ENCODE measurements at places on chromosomes 7 and 10.

DNA sequence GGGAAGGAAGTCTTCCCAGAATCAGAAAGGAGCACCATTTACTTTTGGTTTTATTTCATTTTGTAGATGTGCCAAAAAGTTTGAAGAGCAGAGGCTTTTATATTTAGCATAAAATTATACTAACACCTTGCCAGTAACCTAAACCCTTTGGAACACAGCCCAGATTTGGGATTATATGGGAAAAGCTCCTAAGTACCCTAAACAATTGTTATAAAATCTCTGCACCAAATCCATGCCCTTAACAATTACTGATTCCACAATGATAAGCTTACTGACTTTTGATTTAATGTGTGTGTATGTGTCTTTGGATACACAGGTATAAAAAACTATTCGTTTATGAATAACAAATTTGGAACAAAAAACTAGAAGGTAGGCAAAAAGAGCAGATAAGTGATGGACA, 39.0 kb upstream of the TMEM229A start:
- DNase-seq, result no peak

DNA sequence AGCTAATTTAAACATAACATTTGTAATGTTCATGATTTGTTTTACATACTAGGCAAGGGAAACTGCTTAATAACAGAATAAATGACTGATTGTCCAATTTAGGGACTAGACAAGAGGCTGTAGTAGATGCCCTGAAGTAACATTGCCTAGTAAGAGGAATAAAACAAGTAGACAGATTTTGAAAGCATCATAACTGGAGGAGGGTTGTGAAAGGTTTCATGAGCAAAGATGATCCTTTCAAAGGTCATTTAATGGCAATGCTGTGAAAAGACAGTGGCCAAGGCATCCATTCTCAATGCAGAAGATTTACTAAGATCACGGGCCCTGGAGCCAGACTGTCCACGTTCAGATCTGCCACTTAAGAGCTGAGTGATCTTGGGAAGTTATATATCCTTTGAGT, 44.8 kb upstream of the HHEX start:
- DNase-seq, result no peak

DNA sequence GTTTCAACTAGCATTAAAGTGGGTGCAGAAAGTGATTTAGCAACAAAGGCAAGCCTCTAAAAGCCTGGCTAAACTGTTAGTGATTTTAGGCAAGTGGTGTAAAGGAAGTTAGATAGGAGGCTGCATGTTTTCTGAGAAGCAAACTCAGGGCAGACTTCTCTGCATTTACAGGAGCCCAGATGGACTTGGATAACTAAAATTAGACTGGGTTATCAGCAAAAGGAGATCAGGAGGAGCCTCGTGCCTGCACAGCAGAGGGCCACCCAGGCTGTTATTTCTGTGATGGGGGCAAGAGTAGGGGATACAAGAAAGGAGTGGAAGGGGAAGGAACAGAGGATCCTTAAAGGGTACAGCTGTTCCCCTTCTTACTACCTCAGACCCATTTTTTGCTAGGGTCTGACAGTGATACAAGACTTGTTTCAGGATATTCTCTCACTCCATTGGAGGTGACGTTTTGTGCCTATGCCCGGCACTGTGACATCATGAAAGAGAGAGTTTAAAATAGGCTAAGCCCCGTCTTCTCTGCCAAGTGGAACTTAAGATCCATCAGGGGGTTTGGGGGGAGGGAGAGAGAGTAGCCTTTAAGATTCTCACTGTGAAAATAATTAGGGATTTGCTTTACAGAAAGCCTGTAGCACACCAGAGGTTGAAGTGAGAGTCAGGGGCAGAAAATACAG, 49.6 kb upstream of the PDCD4 start:
- no peak for DNase-seq

DNA sequence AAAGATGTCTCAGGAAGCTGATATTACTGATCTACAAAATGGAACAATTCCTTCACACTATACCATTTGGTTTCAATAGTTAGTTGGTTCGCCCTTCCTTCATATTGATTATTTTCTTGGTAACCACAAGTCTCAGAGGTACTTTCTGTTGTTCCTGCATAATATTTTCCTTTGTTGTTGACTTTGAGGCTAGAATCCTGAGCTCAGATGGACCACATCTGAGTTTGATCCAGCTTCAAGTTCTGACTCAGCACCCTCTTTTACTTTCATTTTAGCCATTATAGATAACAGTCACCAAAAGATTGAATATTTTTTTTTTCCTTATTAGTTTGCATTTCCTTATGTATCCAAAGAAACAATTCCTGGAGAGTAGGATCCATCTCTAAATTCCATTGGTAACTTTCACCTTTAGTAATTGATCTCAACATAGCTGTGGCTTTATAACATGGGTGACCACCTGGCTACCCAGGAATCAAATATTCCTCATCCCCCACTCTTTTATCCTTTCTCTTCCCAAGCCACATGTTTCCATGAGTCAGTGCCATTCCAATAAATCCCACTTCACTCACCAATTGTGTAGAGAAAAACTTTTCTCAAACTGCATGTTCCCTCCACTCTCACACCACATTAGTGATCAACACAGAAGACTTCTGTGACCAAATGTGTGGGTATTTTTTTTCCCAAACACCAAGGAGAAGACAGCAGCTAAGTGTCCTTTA, 9.7 kb upstream of the ABCA13 start:
- DNase-seq, result no peak

GRCh38 chr10:79344502-79345195, 2.6 kb upstream of the PPIF start:
- DNase-seq, result no peak

DNA sequence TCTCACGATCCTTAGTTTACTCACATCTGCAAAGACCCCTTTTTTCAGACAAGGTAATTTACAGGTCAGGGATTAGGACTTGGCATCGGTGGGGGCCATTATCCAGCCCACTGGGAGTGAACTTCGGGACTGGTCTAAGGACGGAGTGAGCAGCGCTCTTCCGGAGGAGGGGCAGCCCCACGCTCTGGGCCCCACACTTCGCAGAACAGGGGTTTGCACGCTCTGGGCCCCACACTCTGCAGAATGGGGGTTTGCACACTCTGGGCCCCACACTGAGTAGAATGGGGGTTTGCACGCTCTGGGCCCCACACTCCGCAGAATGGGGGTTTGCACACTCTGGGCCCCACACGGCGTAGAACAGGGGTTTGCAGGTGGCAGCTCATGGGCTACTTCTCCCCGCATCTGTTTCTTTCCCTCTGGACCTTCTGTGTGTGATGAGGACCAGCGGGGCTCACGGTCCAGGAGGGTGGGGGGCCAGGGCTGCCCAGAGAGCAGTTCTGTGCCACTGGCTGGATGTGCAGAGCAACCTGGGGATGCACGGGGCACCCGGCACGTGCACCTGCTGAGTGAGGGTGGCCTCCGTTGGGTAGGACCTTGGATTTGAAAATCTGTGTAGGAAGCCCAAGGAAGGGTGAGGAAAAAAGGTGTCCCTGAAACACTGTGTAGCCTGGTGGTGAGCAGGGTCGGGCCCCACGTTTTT, 134.8 kb downstream of the WDR37 start:
- no peak for DNase-seq

- DNase-seq, result no peak
These were observed 115.6 kb upstream of the MKLN1 start for GRCh38 chr7:131212114-131212513.

GRCh38 chr7:22420973-22421635, 64.2 kb upstream of the RAPGEF5 start:
- DNase-seq, result no peak

DNA sequence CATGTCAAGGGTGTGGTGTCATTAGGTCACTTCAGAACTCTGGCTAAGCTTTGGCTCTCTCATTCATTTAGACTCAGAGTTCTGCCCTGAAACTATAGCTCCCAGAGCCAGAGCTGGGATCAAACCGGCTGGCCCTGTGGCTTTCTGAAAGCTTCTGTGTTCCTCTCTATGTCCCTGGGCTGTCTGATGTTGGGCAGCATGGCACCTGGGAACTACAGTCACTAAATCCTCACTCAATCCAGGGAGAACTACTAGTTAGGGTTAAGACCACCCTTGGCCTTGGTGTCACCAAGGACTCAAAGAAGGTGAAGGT, 13.2 kb downstream of the ATG9B start:
- DNase-seq, result no peak

DNA sequence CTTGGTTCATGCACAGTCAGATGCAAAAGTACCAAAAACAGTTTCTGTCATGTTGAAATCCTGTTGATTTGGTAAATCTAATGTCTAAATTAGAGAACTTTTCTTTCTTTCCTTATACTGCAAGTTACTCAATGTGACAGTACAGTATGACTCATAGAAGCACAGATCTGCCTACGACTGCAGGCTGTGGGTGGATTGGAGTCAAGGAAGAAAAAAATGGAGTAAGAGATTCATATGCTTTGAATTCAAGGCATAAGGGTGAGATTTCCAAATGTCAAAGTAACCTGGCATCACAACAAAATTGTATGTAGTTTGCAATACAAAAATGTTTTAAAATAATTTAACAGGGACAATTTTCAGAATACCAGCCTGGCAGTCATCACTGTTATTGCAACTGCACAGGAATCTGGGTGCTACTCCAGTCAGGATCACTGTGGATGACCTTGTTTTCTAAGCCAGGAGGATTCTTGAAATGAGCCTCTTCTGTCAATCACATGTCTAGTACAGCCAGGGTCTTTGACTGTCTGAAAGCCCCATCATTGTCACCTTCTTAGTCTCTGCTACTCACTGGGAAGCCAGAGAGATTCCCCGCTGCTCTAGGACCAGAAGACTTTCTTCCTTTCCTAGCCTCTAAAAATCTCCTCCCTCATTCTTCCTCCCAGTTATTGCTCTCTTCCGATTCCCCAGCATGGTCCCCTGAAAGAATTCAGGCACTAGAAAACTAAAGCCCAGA, 83.6 kb downstream of the CD36 start:
- DNase-seq, result no peak

DNA sequence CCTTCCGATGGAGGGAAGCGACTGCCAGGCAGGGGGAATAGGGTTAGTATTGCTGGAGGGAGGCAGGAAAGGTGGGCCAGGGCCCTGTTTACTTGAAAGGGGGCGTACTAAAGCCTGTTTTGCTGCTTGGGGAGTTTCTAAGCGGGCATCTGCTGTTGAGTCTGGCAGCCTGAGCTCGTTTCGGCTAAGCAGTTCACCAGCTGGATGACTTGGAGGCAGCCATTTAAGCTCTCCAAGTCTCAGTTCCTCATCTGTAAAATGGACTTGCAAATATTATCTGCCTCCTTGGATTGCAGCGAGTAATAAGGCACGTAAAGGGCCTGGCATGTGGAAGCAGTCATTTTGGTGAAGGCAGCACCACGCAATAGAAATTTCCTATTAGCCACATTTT, 44.0 kb downstream of the LDB3 start:
- DNase-seq, result no peak

DNA sequence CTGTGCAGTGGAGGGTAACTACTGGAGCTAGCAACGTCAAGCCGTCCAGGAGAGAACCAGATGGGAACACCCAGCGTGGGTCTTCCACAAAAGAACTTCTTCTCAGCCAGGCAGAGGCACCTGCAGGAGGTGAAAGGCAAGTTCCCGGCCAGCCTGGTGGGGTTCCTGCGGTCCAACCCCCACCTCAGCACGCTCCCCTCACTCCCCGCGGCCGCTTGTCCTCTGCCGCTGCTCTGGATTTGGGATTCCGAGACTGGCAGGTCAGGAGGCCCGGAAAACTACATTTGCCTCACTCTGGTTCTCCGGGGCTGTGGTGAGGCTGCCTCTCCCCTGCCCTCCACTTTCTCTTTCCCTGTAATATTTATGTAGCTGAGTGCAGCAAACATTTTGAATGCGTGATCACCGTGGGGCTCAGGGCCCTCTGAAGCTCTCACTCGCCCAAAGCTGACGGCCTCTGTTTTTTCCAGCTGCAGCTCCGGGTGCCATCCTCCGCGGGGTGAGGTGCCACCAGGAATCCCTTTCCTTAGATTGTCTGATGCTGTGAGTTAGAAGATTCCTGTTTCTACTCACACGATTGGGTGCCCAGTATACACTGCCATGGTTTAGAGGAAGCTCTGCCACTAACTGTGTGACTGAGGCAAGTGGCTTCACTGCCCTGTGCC, 366.9 kb downstream of the DNAJB6 start:
- DNase-seq, result no peak

- DNase-seq, result no peak
These were observed 57.1 kb downstream of the SLIT1 start for GRCh38 chr10:97128516-97129154.

DNA sequence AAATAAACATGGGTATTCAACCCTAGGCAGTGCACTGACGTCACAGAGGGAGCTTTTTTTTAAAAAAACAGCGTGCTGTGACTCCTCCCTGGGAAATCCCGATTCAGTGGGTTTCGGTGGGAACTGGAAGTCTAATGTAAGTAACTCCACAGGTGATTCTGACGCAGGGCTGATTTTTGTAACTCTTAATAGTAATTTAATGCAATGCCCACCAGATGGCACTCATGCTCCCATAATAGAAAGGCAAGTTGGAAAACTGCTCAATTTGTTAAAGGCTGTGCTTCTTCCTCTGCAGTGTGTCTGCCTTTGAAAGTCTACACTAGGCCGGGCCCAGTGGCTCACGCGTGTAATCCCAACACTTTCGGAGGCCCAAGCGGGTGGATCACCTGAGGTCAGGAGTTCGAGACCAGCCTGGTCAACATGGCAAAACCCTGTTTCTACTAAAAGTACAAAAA, 10.9 kb upstream of the RSU1 start:
- DNase-seq, result peak; percentile 39

GRCh38 chr10:86964847-86965190, 3.5 kb upstream of the ADIRF start:
- DNase-seq, result no peak

GRCh38 chr10:124329362-124329761, 89.4 kb downstream of the OAT start:
- DNase-seq, result no peak

DNA sequence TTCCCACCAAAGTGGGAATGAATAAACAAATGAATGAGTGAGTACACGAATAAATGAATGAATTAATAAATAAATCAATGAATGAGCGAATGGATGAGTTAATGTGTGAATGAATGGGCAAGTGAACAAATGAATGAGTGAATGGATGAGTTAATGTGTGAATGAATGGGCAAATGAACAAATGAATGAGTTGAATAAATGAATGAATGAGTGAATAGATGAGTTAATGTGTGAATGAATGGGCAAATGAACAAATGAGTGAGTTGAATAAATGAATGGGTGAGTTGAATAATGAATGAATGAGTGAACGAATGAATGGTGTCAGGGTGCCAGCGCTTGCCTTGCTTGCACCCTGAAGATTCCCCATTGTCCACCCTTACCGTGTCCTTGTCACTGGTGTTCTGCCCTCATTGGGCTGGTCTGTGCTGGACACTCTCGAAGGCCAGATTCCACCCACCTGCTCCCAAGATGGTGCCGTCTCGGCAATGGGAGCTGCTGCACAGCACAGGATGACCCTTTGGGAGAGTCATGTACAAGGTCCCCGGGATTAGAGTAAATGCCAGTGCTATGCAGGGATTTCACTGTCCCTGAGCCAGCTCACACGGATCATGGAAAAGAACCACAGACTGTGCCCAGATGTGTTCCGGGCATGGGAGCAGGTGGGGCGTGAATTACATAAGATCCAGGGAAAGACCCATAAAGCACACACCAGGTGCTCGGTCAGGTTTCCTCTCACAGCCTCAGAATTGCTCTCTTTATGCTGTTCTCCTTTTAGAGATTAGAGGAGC, 83.2 kb downstream of the CAMK1D start:
- DNase-seq, result no peak

GRCh38 chr7:98831641-98832221, 38.1 kb downstream of the TMEM130 start:
- DNase-seq, result peak; percentile 4

- DNase-seq, result no peak
These were observed 7.2 kb upstream of the SPAM1 start for GRCh38 chr7:123917878-123918277.
